ENCODE measurements at places on chromosomes 2 and 18. TPM values are rescaled to one million over a fixed set of nuclear protein-coding genes. Genes with fewer than 3 reads are reported as not detected.

ANKRD62 gene
- total RNA-seq, result not detected

ASXL3 gene
- 18.2 TPM for total RNA-seq

MC2R gene
- total RNA-seq, result not detected

IL1RN gene
- not detected for total RNA-seq

GYPC gene
- total RNA-seq, result 84.4 TPM

ANKRD30BL gene
- not detected for total RNA-seq

FEV gene
- total RNA-seq, result not detected

OR6B2 gene
- total RNA-seq, result not detected

APCDD1 gene
- total RNA-seq, result 49.8 TPM

NEU4 gene
- 0.14 TPM for total RNA-seq

CD302 gene
- 1.0 TPM for total RNA-seq

FOXD4L1 gene
- 0.52 TPM for total RNA-seq

CYP27A1 gene
- total RNA-seq, result 4.8 TPM

NOP58 gene
- total RNA-seq, result 103 TPM

MFF gene
- 94.2 TPM for total RNA-seq

TMEM247 gene
- total RNA-seq, result not detected

DNAJC5G gene
- total RNA-seq, result not detected

FAM237A gene
- total RNA-seq, result not detected

CYP1B1 gene
- 17.5 TPM for total RNA-seq

MEIS1 gene
- total RNA-seq, result 107 TPM

GCG gene
- total RNA-seq, result 0.27 TPM

RESP18 gene
- not detected for total RNA-seq

CAPN14 gene
- 0.47 TPM for total RNA-seq

CXCR4 gene
- 39.5 TPM for total RNA-seq

MAP3K20 gene
- 28.5 TPM for total RNA-seq

COL6A3 gene
- total RNA-seq, result 4.5 TPM

ATIC gene
- 209 TPM for total RNA-seq

SERPINB7 gene
- total RNA-seq, result not detected

KCNJ13 gene
- not detected for total RNA-seq

DPP10 gene
- 2.1 TPM for total RNA-seq

SERPINB12 gene
- not detected for total RNA-seq

PRSS56 gene
- 52.4 TPM for total RNA-seq

GKN1 gene
- total RNA-seq, result not detected

TEX44 gene
- not detected for total RNA-seq

OTOS gene
- total RNA-seq, result not detected

IL1F10 gene
- total RNA-seq, result not detected

CABYR gene
- 9.5 TPM for total RNA-seq

C2orf15 gene
- 0.23 TPM for total RNA-seq

RFX8 gene
- total RNA-seq, result 0.44 TPM

COL4A4 gene
- total RNA-seq, result 0.16 TPM

SLC5A7 gene
- total RNA-seq, result 3.0 TPM

MROH2A gene
- not detected for total RNA-seq

SLC30A3 gene
- 0.93 TPM for total RNA-seq

TXNDC2 gene
- total RNA-seq, result not detected

ABCB11 gene
- total RNA-seq, result 0.07 TPM

IGFBP5 gene
- 140 TPM for total RNA-seq

SCN9A gene
- 0.86 TPM for total RNA-seq

MRPS5 gene
- total RNA-seq, result 60.7 TPM
